Sigmoid colon (tissue), 7 donors: ENCODE measurements at places on chromosomes 3 and 15. TPM values are rescaled to one million over a fixed set of nuclear protein-coding genes. Genes with fewer than 3 reads are reported as not detected.

- no peaks in the 10 kb centered on the region for H3K4me1 ChIP-seq
- no peak overlapping the region for H3K4me3 ChIP-seq
- no peak for DNase-seq
- no peaks in the 10 kb centered on the region for H3K36me3 ChIP-seq
Measured at GRCh38 chr3:115500795-115501194, 122.5 kb upstream of the GAP43 start.

- H3K4me1 ChIP-seq, result no peaks in the 10 kb centered on the region
- H3K36me3 ChIP-seq, result no peaks in the 10 kb centered on the region
- H3K27me3 ChIP-seq, result no peaks in the 10 kb centered on the region
- H3K4me3 ChIP-seq, result no peak overlapping the region
Measured at GRCh38 chr3:78832785-78833204, 935.0 kb downstream of the ROBO1 start.

GRCh38 chr3:127036209-127037020, 53.5 kb downstream of the PLXNA1 start:
- peaks cover 24% of the 10 kb centered on the region for H3K27me3 ChIP-seq
- H3K4me1 ChIP-seq, result no peaks in the 10 kb centered on the region
- no peak overlapping the region for H3K27ac ChIP-seq
- no peaks in the 10 kb centered on the region for H3K36me3 ChIP-seq
- no peak overlapping the region for H3K4me3 ChIP-seq

DNA sequence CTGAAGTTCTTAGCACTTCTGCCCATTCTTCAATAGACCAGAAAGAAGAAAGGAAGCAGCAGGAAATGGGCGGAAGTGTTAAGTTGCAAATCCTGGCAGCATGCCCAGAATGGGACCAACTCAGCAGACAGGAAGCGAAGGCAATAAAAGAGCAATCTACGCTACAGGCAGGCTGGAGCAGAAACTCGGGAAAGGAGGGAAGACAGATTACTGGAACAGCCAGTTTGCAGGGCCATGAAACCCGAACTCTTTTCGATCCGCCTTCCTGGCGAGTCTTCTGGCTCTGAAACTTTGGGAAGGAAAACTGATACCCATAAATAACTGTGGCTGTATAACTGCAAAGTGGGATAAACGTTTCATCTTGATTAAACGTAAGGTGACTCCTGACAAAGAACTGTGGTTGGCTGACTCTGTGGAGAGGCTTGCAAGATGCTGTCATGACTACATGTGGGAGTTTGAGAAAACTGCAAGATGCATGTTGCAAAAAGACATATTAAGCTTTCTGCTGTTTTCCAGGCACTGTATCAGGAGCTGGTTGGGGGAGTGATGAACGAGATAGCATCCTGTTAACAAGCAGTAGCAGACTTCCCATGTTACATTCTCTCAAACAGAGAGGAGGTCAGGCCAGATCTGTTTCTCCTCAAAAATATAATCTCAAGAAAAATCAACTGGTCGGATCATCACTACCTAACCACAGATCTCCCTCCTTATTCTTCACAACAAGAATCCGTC, 67.8 kb downstream of the FMN1 start:
- no peaks in the 10 kb centered on the region for H3K36me3 ChIP-seq
- H3K27ac ChIP-seq, result no peak overlapping the region
- no peak overlapping the region for H3K4me3 ChIP-seq
- no peaks in the 10 kb centered on the region for H3K27me3 ChIP-seq
- DNase-seq, result peak; percentile 78

GRCh38 chr15:76863123-76863522, 42.0 kb downstream of the SCAPER start:
- H3K27me3 ChIP-seq, result no peaks in the 10 kb centered on the region
- peaks cover 14% of the 10 kb centered on the region for H3K4me1 ChIP-seq
- no peaks in the 10 kb centered on the region for H3K36me3 ChIP-seq

Gene LSAMP
- polyA plus RNA-seq, result 0.23 TPM

Gene SYNPR
- polyA plus RNA-seq, result not detected
